Activated T-helper 17 cell treated with anti-CD3 and anti-CD28 coated beads, Interleukin-2, amount 50 U/mL, for 72 hours (primary cell): ENCODE measurements at places on chromosomes 4 and X.
A peak's percentile ranks its signal among the peaks of the same experiment; 100 is the strongest.

GRCh38 chr4:93416344-93417128, 412.0 kb upstream of the ATOH1 start:
- ATAC-seq = no peak

- no peak for ATAC-seq
Measured at GRCh38 chrX:48579259-48579658, 5.0 kb downstream of the RBM3 start.

- ATAC-seq = no peak
Measured at GRCh38 chr4:70940134-70940533, 38.0 kb downstream of the MOB1B start.

GRCh38 chrX:13506574-13506973, 62.8 kb upstream of the EGFL6 start:
- no peak for ATAC-seq

- peak; percentile 75 for ATAC-seq
Measured at GRCh38 chr4:101419336-101420135, 72.2 kb upstream of the PPP3CA start.

DNA sequence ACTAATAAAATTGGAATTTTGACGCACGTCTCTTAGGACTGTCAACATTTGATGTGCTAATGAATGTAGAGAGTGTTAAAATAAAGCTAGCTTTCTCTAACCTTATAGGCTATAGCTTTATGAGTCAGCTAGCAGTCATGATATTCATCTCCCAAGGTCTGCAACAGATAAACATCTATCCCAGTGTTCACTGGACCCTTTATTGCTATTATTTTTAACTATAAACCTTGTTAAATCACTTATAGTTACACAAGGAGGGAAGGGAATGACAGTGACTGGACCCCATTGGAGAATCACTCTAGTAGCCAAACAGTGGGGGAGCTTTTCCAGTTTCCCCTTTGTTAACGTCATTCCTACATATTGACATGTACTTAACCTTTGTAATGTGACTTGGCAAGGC, 67.9 kb upstream of the SHISA3 start:
- no peak for ATAC-seq

GRCh38 chr4:185011408-185011807, 6.9 kb upstream of the HELT start:
- ATAC-seq = no peak

GRCh38 chr4:182291597-182292270, 48.5 kb downstream of the TENM3 start:
- ATAC-seq = no peak
